ENCODE measurements at places on chromosomes 3 and 15.

DNA sequence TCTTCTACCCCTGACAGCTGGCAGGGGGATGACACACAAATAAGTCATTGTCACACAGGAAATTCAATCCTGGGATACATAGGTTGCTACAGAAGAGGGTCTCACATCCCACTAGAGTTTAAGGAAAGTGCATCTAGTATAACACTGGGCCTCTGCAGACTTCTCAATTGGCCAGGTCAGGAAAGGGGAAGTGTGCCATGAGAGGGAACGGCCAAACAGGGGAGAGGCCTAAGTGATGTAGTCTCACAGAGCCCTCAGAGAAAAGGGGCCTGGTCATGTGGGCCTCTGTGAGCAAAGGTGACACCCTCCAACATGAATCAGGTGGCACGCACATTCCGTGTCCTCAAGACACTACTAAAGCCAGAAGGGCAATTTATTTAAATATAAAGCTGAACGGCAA lies 11.2 kb downstream of the ZXDC start:
- DNase-seq: no peak

DNA sequence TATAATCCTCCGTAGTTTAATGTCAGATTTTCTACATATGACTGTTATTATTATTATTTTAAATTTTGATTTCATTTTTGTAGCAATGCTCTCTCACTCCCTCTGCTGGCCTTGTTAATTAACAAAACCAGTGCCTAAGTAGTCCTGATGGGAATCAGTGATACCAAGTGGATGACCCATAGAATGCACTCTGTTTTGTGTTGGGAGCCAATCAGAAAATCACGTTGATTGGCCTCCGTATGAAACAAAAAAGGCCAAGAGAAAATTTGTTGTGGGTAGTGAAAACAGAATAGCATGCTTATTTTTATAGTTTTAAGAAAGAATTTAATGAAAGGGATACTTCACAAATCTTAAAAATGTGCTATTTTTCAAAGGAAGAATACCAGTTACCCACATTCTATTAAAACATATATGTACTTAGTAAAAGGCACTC lies 34.4 kb upstream of the MEIS2 start:
- no peak for DNase-seq

DNA sequence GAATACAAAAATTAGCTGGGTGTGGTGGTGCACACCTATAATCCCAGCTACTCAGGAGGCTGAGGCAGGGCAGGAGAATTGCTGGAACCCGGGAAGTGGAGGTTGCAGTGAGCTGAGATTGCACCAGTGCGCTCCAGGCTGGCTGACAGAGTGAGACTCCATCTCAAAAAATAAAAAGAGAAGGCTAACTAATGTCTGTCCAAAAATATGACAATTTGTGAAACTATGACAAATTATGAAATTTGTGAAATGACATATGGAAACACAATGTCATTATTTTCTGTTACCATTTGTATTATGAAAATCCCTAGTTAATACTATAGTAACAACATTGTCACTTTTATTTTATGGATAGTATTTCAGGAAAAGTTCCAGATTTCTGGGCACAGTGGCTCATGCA lies 1306.3 kb upstream of the EPHA6 start:
- DNase-seq: no peak

GRCh38 chr3:153338487-153338886 lies 176.5 kb downstream of the RAP2B start:
- no peak for DNase-seq

- DNase-seq: peak; percentile 51
Observed at GRCh38 chr3:16842272-16843270, 42.2 kb upstream of the PLCL2 start.

DNA sequence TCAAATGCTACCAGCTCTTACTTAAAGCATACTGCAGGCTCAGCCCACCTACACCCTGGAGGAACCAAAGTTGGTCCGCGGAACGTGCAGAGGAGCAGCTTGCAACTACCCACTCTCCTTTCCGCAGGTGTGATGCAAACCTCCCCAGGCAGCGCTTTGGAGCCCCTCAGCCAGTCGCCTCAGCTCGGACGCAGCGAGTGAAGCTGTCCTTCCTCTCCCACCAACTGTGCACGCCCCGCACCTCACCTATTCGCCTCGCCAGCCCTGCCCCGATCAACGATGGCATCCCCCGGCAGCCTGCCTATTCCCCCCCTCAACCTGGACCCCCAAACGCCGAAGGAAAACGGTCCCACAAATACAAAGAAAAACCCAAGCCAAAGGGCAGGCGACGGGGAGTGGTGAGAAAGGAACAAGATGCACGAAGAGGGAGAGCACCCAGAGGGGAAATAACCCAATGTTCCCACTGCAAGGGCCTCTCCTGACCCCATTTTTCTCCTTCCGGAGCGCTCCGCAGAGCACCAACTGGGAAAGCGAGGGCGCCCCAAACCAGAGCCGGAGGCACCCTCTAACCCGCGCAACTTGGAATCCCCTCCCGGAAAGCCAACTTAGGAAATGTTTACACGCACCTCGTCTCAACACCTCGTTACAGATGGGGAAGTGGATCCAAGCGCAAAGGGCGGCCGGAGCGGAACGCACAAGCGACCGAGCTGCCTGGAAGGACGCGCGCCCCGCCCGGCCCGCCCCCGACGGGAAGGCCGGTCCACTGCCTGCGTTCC lies 665 bp downstream of the GLB1 start:
- no peak for DNase-seq

GRCh38 chr3:127740136-127740915 lies 67.6 kb downstream of the ABTB1 start:
- DNase-seq: no peak

GRCh38 chr15:101121511-101122090 lies 130.2 kb downstream of the CHSY1 start:
- DNase-seq: no peak

GRCh38 chr3:14461748-14462324 lies 59.4 kb downstream of the SLC6A6 start:
- DNase-seq: peak; percentile 13

GRCh38 chr3:66615643-66616301 lies 115.0 kb upstream of the LRIG1 start:
- DNase-seq: no peak

- no peak for DNase-seq
Observed at GRCh38 chr3:193080821-193081365, 160.1 kb upstream of the PLAAT1 start.

DNA sequence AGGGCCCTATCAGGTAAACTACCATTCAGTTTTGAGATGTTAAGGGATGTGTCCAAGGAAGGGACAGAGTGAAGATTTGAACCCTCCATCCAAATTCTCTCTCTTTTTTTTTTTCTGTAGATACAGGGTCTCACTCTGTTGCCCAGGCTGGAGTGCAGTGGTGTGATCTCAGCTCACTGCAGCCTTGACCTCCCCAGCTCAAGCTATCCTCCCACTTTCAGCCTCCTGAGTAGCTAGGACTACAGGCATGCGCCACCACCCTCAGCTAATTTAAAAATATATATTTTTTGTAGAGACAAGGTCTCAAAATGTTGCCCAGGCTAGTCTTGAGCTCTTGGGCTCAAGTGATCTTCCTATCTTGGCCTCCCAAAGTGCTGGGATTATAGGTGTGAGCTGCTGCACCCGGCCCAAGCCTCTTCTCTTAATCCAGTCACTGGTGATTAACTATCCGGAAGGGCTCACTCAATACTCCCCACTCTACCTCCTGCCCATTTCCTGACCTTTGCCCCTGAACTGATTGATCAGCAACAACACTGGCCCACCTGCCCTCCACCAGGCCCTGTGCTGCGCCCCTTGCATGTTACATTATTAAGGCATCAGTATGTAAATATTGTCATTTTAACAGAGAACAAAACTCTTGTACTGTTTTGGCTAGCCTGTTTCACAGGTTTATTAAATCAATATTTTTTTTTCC lies 164.7 kb downstream of the CTNNB1 start:
- no peak for DNase-seq

GRCh38 chr3:171487382-171487781 lies 27.2 kb upstream of the TNIK start:
- no peak for DNase-seq

DNA sequence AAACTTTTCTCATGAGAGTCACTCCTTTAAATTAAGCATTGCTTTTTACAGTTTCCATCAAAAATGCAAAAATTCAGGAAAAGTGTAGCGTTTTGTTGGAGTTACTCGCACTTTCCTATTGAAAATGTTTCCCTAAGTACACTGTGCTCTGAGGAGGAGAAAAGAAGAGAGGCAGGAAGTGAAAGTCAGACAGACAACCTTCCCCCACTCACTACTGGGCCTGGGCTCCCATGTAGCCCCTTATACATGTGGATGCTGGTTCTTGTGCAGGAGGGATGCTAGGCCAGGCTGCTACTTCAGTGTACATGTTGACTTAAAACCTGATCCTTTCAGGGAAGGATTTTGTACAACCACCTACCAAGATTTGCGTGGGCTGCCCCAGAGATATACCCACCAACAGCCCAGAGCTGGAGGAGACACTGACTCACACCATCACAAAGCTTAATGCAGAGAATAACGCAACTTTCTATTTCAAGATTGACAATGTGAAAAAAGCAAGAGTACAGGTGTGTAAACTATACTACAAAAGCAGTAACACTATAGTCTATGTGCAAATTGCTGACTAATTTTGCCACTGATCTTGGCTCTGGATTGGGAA lies 15.1 kb downstream of the KNG1 start:
- no peak for DNase-seq

- DNase-seq: no peak
Observed at GRCh38 chr3:29307295-29307694, 26.4 kb downstream of the RBMS3 start.

DNA sequence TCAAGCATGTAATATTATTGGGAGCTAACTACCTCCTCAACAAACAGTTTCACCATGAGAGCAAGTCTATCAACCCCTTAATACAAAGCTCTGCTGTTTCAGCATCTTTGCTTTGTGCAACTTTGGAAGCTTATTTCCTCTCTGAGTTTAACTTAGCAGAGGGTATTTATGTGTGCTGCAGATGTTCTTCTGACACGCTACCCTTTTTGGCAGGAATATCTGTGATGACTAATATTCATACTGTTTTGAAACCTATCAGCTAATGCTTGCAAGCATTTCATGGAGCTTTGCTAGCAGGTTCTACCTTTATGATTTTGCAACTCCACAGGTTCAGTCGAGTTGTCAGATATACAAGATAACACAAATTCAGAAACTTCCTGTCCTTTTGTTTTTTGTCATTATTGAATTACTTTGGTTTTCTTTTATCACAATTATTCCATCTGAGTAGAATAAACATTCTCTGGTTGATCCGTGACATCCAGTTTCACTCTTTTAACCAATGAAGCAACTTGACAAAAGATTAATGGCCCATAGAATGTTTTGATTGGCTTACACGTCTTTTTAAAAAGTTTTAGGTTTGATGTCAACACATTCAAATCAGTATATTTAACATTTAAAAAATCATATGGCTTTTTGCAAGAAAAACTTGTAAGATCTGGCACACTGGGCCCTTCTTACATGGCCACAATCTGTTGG lies 1.7 kb upstream of the SLC9A9 start:
- no peak for DNase-seq

GRCh38 chr3:10366651-10367101 lies 45.8 kb upstream of the SEC13 start:
- DNase-seq: no peak

- no peak for DNase-seq
Observed at GRCh38 chr15:70633103-70633831, 130.1 kb downstream of the UACA start.

GRCh38 chr15:47366884-47367283 lies 350.4 kb upstream of the SEMA6D start:
- DNase-seq: no peak

Measured in NCI-H1105 (cell line).